Cortex of kidney (tissue), 1 donor: ENCODE measurements at places on chromosomes 16 and 17.

- DNase-seq, result no peak
Measured at GRCh38 chr17:1710807-1711553, 803 bp upstream of the TLCD2 start.

DNA sequence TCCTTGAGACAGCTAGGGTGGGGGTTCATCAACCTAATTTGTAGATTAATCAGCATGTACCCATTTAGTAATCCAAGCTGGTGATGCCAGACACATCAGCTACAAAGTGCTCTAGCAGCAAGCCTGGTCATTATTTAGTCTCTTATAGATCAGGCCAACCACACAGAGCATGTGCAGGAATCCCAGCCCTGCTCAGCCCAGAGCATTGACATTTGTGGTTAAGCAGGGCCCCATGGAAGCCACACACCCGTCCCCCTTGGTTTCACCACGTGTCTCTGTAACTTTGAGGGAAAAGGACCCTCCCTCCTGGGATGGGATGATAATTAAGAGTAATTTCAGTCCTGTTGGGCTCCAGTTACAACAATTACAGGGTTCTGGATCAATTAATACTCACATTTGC, 268.8 kb upstream of the RPL38 start:
- DNase-seq, result no peak

DNA sequence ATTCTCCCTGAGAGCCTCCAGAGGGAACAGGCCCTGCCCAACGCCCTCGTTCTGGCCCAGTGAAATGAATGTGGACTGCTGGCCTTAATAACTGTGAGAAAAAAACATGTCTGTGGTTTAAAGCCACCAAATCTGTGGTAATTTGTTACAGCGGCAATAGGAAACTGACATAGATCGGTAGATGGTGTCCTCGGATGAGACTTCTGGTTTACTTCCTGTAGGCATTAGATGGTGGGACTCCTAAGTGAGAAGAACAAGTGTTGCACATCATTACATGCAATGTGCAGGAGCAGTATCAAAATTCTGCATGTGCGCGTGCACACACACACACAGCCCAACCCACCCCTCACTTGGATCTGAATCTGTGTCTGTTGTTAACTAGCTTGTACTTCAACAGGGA, 42.0 kb downstream of the CDK5R1 start:
- no peak for DNase-seq

GRCh38 chr16:57635266-57636097, 7.1 kb downstream of the ADGRG1 start:
- no peak for DNase-seq

DNA sequence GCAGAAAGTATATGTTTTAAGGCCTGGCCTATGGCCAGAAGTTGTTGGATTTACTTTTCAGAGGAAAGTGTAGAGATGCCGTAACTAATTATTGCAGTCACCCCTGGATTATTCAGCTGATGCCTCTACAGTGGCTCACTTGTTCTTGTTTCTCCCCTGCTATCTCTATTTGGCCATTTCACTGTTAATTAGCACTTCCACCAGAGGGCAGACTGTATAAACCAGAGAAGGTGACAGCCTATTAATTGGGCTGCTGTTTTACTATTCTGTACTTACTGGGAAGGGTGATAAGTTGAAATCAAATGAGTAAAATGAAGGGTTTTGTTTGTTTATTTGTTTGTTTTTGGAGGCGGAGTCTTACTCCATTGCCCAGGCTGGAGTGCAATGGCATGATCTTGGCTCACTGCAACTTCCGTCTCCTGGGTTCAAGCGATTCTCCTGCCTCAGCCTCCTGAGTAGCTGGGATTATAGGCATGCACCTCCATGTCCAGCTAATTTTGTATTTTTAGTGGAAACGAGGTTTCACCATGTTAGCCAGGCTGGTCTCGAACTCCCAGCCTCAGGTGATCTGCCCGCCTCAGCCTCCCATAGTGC, 66.0 kb downstream of the CDK12 start:
- DNase-seq, result no peak

- no peak for DNase-seq
Measured at GRCh38 chr16:47851146-47851545, 304.6 kb downstream of the ABCC12 start.

- DNase-seq, result no peak
Measured at GRCh38 chr16:25374556-25374955, 116.9 kb upstream of the ZKSCAN2 start.

- no peak for DNase-seq
Measured at GRCh38 chr16:27025581-27025980, 41.1 kb upstream of the C16orf82 start.

DNA sequence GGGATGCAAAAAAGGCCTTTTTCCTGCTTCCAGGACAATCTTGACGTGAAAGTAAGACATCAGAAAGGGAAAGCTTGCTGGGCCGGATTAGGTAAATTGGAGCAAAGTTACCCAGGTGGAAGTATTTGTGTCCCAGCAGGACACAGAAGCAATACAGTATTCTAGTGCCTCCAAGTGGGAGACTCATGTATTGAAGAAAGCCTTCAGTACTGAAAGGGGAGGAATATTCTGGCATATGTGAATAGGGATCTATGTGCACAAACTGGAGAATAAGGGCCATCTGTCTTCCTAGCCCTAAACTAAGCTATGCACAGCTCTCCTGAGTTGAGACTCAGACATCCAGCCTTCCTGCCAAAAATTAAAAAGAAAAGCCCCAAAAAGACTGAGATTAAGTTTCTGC, 327.3 kb upstream of the CDH8 start:
- no peak for DNase-seq
